ENCODE measurements at places on chromosomes 1 and 21. TPM values are rescaled to one million over a fixed set of nuclear protein-coding genes. Genes with fewer than 3 reads are reported as not detected.
A peak's percentile ranks its signal among the peaks of the same experiment; 100 is the strongest.

- DNase-seq, result no peak
- no peak overlapping the region for H3K27ac ChIP-seq
- peaks cover 71% of the 10 kb centered on the region for H3K36me3 ChIP-seq
- H3K4me3 ChIP-seq, result no peak overlapping the region
These were observed 19.7 kb downstream of the PTTG1IP start for GRCh38 chr21:44853601-44854390.

DNA sequence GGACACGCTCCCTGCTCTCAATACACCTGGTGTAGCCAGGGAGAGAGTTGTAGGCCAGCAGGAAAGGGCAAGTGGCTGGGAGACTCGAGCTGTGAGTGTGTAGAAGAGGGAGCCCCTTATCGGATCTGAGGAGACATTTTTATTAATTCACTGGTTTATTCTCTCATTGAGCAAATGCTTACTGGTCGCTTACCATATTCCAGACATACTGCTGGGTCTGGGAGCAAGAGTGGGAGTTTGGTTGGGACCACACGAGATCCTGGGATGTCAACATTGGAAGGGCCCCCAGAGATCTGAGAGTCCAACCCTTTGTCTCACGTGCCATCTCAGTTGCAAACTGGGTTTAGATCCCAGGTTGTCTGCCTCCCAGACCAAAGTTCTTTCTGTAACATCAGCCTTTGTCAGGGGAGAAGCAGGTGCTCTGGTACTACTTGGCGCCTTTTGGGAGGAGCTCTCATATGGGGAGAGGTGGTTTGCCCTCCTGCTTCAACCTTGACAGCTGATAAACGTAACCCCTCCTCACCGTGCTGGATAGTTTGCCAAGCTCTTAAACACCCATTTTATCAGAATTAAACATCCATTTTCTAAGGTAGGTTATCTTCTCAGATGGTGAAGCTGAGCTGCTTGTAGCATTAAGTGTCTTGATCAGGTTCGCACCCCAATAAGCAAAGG lies 742 bp downstream of the TMEM222 start:
- H3K27me3 ChIP-seq, result no peaks in the 10 kb centered on the region
- H3K4me3 ChIP-seq, result peak overlapping the region; percentile 97
- peak overlapping the region; percentile 96 for H3K27ac ChIP-seq
- peaks cover 6% of the 10 kb centered on the region for H3K4me1 ChIP-seq
- peaks cover 17% of the 10 kb centered on the region for H3K36me3 ChIP-seq
- no peak for DNase-seq

- no peaks in the 10 kb centered on the region for H3K36me3 ChIP-seq
- no peak overlapping the region for H3K4me3 ChIP-seq
- H3K27me3 ChIP-seq, result peaks cover 14% of the 10 kb centered on the region
- DNase-seq, result peak; percentile 49
- H3K4me1 ChIP-seq, result no peaks in the 10 kb centered on the region
- H3K27ac ChIP-seq, result no peak overlapping the region
These were observed 3.8 kb downstream of the RNF186 start for GRCh38 chr1:19811206-19811851.

- no peak overlapping the region for H3K27ac ChIP-seq
- no peaks in the 10 kb centered on the region for H3K27me3 ChIP-seq
- DNase-seq, result peak; percentile 80
These were observed 109.4 kb downstream of the NRDC start for GRCh38 chr1:51768971-51769588.

Gene SLC26A9
- total RNA-seq, result under 0.01 TPM

Gene ALG14
- 2.0 TPM for total RNA-seq

DNA sequence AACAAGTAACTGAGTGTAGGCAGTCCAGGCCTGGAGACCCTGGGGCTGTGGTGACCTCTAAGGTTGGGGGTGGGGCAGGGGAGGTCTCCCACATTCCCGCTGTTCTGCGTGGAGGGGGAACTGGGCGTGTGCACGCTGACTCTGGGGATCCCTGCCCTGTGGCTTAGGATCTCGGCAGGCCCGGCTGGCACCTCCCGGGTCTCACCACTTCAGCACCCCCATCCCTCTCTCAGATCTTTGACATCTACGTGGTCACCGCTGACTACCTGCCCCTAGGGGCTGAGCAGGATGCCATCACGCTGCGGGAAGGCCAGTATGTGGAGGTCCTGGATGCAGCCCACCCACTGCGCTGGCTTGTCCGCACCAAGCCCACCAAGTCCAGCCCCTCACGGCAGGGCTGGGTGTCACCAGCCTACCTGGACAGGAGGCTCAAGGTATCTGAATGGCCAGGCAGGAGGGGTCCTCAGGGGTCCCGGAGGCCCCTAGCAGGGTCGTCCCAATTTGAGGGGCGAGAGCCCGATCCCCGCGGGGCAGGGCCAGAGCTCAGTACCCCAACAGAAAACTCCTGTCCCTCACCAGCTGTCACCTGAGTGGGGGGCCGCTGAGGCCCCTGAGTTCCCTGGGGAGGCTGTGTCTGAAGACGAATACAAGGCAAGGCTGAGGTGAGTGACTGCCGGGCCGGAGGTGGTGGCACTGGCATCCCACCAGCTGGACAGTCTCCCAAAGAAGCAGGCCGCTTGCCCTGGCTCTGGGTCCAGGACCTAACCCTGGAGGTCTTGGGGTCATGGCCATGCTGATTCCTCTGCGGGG lies 68.7 kb downstream of the TRIM11 start:
- no peaks in the 10 kb centered on the region for H3K4me1 ChIP-seq
- no peak overlapping the region for H3K4me3 ChIP-seq
- H3K36me3 ChIP-seq, result peaks cover 49% of the 10 kb centered on the region
- DNase-seq, result no peak
- no peak overlapping the region for H3K27ac ChIP-seq
